ENCODE measurements at places on chromosomes 2 and 18.

GRCh38 chr18:5759194-5759593 is 136.1 kb downstream of the TMEM200C start:
- DNase-seq, result no peak

DNA sequence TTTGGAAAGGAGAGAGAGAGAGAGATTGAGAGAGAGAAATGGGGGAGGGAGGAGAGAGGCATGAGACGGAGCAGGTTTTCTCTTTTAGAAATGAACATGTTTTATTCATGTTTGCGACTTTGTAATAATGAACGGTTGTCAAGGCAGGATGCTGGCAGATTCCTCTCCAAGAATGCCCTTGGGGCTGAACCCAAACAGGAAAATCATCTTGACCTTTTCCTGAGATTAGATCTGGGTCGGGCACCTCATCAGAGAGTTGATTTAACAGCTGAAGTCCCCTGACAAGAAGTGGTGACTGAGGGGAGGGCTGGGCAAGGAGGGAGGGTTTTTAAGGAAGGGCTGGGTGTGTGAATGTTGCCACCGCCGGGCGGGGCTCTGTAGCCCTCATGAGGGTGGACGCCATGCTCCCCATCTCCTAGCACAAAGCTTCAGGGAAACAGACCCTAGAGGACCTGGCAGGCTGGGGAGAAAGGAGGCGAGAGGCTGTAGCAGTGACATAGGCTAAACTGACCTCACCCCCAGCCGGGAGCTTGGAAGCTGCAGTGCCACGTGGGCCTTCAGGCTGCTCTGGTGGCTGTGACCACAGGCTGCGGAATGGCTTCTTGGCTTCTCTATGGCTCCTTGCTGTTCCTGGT is 60.0 kb downstream of the LIPG start:
- DNase-seq, result no peak

DNA sequence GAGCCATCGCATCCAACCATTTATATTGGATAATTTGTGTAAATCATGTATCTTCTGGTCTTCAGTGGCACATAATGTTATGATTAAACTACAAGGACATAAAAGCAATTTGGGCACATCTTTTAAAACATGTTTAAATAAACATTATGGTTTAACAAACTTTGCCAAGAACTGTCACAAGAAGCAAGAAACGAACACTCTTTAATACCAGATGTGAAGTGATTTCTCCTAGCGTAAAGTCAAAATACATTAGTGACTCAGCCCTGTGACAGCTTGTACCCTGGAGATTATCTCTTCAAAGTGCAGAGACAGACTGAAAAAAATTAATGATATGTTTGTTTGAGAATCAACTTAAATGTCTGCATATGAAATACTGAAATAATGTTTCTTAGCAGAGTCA is 39.9 kb downstream of the DSEL start:
- no peak for DNase-seq

DNA sequence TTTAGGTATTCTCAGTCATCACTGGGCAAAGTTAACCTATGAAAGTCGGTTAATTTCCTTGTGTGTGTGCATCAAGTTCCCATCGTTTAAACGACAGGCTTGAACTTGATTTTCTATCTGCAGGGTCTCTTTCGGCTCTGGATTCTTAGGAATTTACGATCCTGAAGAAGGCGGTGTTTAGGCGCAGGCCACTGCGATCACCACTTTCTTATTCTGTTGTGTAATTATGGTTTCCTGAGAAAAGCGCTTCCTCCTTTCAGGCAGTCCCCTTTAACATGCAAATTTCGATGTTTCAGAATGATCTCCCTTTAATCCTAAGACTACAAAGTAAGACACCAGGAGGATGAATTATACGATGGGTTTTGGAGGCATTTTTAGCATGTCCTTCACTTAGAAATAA is 27.9 kb upstream of the MBP start:
- DNase-seq, result no peak

DNA sequence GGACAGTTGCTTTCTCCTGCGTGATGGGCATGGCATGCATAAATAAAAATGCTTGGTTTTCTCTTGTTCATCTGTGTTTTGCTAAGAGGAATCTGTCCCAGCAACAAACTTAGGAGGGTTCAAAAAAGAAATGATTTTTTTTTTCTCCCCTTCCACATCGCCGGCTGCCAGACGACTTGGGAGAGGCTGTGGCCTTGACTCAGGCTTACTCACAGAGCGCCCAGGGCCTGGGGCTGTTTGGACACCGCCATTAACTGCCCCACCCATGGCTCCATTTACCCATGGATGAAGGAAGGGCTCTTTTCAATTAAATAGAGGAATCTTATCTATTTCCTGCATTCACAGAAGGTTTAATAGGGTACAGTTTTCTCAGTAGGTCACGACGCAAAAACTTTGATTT is 22.3 kb upstream of the SERPINB5 start:
- peak; percentile 86 for DNase-seq

GRCh38 chr2:231926761-231927565 is 767 bp upstream of the NPPC start:
- peak; percentile 34 for DNase-seq

DNA sequence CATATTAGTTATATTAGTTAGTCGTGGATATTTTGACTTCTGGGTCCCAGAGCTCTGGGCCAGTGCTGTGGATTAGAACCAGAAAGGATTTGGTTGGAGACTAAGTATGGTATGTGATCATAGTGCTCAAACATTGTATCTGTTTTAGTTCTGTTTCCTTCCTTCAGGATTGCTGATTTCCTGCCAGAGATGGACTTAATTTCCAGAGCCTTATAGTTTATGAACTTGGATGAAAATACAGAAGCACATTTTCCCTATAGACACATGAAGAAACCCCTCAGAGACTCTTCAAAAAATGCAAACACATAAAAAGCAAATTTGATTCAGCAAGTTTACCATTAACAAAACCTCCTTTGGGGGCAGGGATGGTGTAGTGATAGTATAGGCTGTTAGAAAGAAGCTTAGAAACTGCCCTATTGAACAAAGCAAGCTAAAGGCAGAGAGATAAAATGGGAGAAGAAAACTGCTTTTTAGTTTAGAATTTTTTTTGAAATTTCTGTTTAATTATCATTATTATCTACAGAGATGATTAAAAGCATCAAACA is 88.7 kb upstream of the EFEMP1 start:
- DNase-seq, result no peak

DNA sequence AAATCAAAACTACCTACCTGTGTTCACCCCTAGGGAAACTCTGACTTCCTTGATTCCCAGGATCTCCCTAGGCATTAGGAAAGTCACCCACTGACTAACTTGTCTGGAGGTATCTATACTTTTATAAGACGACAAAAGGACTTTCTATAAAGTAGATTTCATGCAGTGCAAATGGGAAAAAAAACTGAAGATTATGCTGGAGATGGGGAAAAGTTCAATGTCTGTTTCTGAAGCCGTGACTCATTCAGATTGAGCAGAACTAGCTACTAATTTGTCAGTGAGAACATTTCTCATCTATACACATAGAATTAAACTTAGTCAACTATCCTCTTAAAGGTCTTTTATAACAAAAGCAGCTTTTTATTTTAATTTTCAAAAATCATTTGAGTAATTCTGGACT is 6.0 kb downstream of the SEPTIN10 start:
- DNase-seq, result no peak

GRCh38 chr2:49194701-49195100 is 40.4 kb upstream of the FSHR start:
- no peak for DNase-seq

DNA sequence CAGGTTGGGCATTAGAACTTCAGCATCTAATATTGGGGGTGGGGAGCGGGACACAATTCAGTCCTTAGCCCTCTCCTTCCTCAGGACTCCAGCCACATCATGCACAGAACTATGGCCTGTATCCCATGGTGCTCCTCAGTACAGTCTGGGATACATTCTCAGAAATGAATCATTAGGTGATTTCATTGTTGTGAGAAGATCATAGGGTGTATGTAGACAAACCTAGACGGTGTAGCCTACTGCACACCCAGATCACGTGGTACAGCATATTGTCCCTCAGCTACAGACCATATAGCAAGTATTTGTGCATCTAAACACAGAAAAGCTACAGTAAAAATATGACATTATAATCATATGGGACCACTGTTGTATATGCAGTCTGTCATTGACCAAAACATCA is 23.2 kb upstream of the IMP4 start:
- DNase-seq, result peak; percentile 5

- DNase-seq, result no peak
These were observed 402.9 kb downstream of the ERBB4 start for GRCh38 chr2:212135739-212136138.

GRCh38 chr2:160666154-160667060 is 172.8 kb upstream of the RBMS1 start:
- DNase-seq, result peak; percentile 86

DNA sequence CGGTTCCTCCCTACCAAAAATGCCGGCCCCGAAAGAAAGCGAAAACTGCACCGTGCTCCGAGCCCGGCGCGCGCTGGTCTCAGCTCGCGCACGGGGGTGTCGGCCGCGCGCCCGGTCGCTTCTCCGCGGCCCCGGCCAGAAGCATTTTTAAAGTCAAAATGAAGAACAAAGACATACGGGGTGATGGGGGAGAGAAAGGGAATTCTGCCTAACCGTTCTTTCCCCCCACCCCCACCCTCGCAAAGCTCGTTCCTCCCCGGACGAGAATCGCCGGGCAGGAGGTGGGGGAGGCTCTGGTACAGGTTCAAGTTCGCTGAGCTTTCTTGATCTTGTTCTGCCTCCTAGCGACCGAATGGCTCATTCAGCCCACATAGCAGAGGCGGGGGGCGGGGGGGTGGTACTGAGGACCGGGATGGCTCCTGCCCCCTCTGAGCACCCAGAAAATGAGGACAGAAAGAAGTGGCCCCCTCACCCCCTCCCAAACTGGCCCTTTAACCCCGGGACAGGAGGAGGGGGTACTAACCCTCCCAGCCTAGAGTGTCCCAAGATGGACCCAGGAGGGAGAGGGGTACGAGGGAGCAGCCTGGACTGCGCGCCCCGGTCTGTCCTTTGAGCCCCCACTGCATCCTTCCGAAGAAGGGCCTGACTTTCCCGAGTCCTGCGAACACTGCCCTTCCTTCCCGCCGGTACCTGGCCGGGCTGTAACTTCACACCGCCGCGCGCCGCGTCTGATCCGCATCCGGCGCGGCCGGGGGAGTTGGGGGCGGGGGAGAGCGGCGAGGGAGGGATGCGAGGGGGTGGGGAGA is 3.1 kb downstream of the BCL11A start:
- DNase-seq, result peak; percentile 71

- no peak for DNase-seq
These were observed 14.6 kb downstream of the FHL2 start for GRCh38 chr2:105384216-105384615.

DNA sequence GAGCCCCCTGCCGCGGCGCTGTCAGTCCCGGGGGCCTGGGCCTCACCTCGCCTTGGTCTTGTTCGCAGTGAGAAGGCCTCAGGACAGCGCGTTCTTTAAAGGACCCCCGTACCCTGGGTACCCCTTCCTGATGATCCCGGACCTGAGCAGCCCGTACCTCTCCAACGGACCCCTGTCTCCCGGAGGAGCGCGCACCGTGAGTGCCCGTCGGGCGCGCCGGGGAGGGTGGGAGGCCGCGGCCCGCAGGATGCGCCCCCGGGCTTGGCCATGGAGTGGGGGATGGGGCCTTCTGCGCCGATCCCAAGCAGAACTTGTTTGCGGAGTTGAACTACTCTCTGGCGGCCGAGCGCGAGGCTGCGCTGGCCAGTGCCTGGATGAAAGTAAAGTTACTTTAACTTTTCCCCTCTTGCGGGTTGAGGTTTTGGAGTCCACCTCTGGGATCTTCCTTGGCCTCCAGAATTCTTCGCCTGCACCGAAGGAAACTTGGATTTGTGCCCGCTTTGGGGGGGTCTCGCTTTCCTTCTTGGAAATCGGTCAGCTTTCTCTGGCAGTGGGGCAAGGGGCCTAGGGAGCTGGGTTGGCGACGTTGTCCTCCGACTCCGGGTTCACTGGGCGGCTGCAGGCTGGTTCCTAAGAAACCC is 1.2 kb downstream of the TCF7L1 start:
- DNase-seq, result peak; percentile 33

DNA sequence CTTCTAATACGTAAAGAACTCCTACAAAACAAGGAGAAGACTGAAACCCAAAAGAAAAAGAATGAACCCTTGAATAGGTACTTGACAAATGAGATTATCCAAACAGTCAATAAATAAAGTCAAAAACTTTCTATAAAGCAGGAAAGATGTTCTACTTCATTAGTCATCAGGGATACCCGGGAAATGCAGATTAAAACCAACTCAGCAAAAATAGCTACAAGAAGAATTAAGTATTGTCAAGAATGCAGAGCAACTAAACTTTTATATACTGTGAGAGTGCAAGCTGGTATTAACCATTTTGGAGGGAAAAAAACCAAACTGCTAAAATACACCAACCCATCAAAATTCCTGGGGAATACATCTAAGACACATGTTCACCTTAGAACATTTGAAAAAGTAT is 10.4 kb downstream of the TXNL1 start:
- no peak for DNase-seq

- peak; percentile 71 for DNase-seq
These were observed 118.8 kb upstream of the CYP1B1 start for GRCh38 chr2:38194751-38195150.

GRCh38 chr18:72848503-72849237 is 19.1 kb downstream of the NETO1 start:
- DNase-seq, result peak; percentile 67

DNA sequence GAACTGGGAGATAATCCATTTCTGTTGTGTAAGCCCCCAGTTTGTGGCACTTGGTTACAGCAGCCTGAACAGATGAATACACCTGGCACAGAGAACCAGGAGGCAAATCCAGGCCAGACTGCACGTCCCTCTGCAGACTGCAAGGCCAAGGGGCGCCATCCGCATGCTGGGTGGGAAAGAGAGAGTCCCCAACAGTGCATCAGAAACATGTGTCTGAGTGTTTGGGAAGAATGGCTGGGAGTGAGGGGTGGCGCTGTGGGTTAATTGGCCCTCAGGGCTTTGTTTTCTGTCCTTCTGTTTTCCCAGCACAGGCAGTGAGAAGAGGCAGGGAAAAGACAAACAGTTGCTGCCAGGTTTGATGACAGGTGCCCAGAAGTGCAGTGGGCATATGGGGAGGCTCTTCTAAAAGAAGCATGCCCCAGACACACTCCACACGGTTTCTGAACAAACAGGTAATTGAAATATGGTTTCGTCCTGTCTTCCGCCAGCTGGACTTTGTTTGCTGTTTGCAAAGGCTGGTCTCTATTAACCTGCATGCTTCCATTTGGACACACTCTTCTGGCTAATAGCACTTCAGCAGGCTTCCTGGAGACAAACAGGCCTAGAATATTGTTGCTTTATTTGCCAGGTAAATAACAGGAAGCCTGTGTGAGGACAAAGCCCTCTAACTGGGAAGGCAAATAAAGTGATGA is 43.4 kb upstream of the SEC11C start:
- no peak for DNase-seq

GRCh38 chr2:239288951-239289511 is 111.8 kb downstream of the HDAC4 start:
- DNase-seq, result no peak

DNA sequence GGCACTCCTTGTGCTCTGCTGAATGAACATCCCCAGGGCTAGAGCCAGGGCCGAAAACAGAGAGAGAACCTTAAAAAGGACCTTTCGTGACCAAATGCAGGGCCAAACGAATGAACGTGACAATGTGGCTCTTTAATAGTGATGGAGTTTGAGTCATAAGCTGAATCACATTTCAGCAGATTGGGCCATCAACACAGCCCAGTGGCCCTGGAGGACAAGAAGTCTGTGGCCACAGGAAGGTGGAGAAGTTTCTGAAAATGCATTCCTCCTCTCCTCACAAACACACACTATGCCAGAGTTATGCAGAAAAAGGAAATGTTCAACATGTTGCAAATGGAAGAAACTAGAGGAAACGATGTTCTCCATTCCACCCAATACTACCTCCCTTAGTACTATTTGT is 415.8 kb downstream of the HRH4 start:
- no peak for DNase-seq

- no peak for DNase-seq
These were observed 863.9 kb downstream of the SUCLG1 start for GRCh38 chr2:83595121-83595690.

Data from RWPE1 (cell line).